Hindlimb muscle (tissue), 1 donor: ENCODE measurements at places on chromosomes 6 and 20. TPM values are rescaled to one million over a fixed set of nuclear protein-coding genes. Genes with fewer than 3 reads are reported as not detected.

- DNase-seq, result no peak
Observed at GRCh38 chr6:43307451-43308100, 1.1 kb downstream of the CRIP3 start.

GRCh38 chr6:143232849-143233248, 172.2 kb downstream of the AIG1 start:
- no peak for DNase-seq

DNA sequence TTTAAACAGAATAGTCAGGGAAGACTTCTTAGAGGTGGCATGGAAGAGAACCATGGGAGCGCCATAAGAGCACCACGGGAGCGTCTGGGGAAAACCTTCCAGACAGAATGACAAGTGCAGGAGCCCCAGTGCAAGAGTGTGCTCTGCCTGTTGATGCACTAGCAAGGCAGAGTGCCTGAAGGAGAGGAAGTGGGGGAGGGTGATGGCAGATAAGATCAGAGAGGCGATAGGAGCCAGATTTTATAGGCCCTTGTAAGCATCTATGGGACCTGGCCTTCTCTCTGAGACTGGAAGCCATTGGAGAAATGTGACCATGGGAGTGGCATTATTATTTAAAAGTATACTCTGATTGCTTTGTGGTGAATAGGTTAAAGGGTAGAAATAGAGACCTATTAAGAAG, 13.1 kb downstream of the FUCA2 start:
- no peak for DNase-seq

- DNase-seq, result no peak
Observed at GRCh38 chr6:48667797-48668196, 556.8 kb upstream of the PTCHD4 start.

GRCh38 chr20:57676589-57677583, 32.9 kb downstream of the PMEPA1 start:
- DNase-seq, result no peak

DNA sequence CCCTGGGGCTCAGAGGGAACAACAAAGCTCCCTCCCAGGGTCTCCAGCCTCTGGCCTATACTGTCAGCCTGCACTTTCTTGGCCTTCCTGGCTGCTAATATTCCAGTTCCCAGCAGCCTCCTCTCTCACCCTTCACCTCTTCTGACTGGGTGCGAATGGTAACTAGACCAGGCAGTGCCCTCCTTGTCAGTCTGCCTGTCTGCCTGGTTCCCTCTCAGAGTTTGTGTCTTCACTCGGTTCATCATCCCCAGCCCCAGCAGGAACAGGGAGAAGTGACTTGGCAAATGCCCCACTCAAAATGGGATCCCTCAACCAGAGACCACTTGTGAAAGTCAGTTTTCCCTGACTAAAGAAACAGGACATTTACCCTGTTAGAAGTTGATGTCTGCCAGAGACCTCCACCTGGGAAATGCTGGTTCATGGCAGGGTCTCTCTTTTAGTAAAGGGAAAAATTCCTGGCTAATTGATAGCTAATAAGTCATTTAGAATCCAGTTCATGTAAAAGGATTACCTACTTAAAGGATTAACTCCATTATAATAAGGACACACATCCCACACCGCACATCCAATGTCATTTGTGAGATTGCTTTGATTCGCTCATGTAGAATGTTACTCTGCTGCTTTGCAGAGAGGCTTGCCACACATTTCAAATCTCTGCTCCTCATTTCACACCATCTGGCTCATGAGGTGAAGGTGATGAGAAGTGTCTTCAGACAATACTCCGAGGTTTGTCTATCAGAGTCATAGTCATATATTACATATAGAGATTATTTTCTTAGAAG, 18.6 kb upstream of the MICB start:
- no peak for DNase-seq

GRCh38 chr6:12266571-12266970, 23.6 kb upstream of the EDN1 start:
- no peak for DNase-seq

DNA sequence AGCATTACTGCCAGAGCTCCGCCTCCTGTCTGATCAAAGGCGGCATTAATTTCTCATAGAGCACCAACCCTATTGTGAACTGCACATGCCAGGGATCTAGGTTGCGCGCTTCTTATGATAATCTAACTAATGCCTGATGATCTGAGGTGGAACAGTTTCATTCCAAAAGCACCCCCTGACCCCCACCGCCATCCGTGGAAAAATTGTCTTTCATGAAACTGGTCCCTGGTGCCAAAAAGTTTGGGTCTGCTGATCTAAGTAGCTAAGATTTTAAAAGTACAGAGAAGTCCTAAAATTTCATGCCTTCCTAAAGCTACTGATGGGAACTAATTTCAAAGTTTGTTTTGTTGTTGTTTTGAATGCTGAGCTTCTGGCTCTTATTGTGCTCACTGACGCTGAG, 281.6 kb downstream of the PRL start:
- DNase-seq, result no peak

- DNase-seq, result no peak
Observed at GRCh38 chr20:63970714-63971431, 1.1 kb upstream of the ZNF512B start.

DNA sequence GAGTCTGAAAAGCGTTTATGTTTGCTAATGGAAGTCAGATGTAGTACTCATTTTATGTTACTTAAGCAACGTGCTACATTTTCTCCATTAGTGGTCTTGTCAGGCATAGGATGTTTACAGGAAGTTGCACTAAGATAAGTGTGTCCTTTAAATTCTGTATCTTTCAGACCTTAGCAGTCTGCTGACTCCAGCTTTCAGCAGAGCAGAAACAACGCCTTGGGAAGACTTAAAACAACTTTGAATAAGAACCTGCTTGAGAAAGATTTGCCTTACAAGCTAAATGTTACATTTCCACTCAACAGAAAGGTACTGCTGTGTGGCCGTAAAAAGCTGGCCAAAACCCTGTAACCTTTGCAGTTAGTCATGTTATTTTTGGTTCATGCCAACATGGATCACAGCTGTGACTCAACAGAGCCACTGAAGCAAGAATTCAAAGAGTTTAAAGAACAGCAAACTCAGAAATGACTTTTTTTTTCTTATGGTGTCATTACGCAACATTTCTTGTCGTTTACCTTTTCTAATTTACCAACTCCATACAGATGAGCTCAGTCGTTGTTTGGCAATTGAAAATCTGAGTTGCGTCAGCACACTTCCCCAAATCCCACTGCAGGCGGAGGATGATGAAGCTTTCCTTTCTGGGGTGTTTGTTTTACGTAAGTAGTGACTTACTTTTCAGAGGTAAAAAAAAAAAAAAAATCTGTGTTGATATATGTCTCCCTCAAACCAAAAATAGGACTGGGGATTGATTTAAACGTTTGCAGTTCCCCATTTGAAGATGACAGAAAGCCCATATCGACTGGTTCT, 27.9 kb upstream of the BMP6 start:
- DNase-seq, result no peak

DNA sequence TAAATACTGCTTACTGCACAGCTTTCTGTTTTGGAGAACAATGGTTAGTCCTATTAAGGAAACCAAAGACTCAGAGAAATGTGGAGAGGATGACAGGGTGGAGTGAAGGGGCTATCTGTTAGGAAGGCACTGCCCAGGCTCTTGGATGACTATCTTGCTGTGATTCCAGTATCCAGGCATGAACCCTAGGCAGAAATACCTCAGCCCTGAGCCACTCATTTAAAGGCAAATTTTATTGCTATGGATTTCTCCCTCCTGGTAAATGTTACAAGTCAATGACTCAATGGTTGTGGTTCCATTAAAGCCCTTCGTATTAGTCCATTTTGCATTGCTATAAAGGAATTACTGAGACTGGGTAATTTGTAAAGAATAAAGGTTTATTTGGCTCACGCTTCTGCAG, 25.9 kb downstream of the ADGRF4 start:
- no peak for DNase-seq

GRCh38 chr20:60955706-60956105, 296.4 kb upstream of the CDH4 start:
- DNase-seq, result peak; percentile 8

GRCh38 chr20:13412806-13413445, 191.9 kb downstream of the ISM1 start:
- DNase-seq, result no peak

DNA sequence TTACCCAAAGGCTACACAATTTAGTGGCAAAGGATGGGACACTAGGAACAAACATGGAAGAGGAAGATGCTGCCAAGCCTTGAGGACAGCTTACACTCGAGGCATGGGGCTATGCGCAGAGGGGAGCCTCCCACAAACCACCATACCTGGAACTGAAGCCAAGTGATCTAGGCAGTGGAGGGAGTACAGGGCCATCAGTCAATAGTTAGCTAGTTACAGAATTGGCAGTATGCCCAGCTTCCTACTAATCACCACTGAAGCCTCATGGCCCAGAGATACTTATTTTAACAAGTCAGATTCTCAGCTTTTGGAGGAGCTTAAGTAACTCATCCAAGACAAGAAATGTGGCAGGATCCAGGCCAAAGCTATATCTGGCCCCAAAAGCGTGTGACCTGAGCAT, 226.6 kb upstream of the MOCS1 start:
- DNase-seq, result no peak

CTAGE9 gene
- not detected for polyA plus RNA-seq

IDH3B gene
- polyA plus RNA-seq, result 105 TPM

ZFP57 gene
- not detected for polyA plus RNA-seq

CLPSL1 gene
- not detected for polyA plus RNA-seq

PCK1 gene
- polyA plus RNA-seq, result 3.2 TPM
